ENCODE measurements at places on chromosomes 5 and 9. TPM values are rescaled to one million over a fixed set of nuclear protein-coding genes. Genes with fewer than 3 reads are reported as not detected.

- H3K4me1 ChIP-seq: no peaks in the 10 kb centered on the region
- H3K4me3 ChIP-seq: no peak overlapping the region
- peaks cover 6% of the 10 kb centered on the region for H3K36me3 ChIP-seq
- DNase-seq: peak; percentile 96
Measured at GRCh38 chr9:134413890-134414623, 87.8 kb downstream of the RXRA start.

DNA sequence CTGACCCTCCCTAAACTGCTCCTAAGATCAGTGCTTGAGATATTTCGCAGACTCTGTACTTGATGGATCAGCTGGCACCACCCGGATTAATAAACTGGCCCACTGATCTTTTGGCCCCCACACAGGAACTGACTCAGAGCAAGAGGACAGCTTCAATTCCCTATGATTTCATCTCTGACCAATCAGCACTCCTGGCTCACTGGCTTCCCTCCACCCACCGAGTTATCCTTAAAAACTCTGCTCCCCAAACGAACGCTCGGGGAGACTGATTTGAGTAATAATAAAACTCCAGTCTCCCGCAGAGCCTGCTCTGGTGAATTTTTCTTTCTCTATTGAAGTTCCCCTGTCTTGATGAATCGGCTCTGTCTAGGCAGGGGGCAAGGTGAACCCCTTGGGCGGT is 36.5 kb upstream of the CD180 start:
- no peak for DNase-seq
- H3K36me3 ChIP-seq: no peaks in the 10 kb centered on the region
- no peaks in the 10 kb centered on the region for H3K4me1 ChIP-seq
- H3K27ac ChIP-seq: peak overlapping the region; percentile 26
- no peaks in the 10 kb centered on the region for H3K27me3 ChIP-seq

DNA sequence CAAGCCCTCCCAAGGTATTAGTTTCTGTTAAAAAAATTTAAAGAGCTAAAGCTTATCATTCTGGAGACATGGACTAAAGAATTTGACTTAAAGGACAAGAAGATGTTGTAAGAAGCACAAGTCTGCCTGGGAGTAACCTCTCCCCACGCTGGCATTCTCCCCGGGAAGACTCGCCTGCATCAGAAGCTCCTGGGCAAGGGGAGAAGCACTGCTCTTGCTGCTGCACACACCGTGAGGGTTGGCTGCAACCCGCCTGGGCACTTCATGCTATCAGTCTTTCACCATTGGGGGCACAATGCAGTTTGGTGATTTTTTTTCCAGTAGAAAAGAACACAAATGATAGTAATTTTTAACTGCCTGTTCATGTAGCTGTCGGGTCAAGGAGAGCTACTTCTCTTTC is 192.5 kb upstream of the PANK3 start:
- H3K27ac ChIP-seq: no peak overlapping the region
- no peaks in the 10 kb centered on the region for H3K27me3 ChIP-seq
- H3K4me1 ChIP-seq: no peaks in the 10 kb centered on the region
- DNase-seq: no peak

DNA sequence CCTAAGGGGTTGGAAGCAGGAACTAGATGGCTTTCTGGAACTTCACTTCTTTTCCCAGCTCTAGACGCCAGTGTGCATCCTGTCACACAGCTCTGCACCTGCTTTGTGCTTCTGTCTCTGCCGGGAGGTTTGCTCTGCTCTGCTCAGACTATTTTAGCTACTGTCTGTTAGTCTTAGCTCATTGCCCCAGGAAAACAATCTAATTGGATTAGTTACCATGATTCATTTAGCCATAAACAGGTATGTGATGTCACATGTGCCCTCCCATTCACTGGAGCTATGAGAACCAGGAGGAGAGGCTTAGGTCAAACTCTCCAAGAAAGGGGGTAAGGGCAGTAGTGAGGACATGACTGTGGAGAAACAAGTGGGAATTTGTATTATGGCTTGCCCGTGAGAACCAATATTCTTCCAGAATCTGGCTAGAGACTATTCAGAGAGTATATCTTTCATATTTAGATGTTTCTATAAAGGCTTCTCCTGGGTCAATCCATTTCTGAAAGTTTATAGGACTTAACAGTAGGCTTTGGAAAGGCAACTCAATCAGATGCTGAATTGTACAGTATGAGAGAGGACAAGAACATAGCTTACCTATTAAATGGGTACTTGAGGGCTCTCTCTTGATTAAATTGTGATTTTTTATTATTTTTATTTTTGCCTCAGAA is 22.4 kb upstream of the NREP start:
- DNase-seq: no peak
- no peaks in the 10 kb centered on the region for H3K36me3 ChIP-seq
- no peak overlapping the region for H3K4me3 ChIP-seq
- H3K4me1 ChIP-seq: peaks cover 30% of the 10 kb centered on the region
- H3K27ac ChIP-seq: no peak overlapping the region
- H3K27me3 ChIP-seq: no peaks in the 10 kb centered on the region

GRCh38 chr5:115898656-115899055 is 56.9 kb downstream of the AP3S1 start:
- no peak for DNase-seq
- H3K4me3 ChIP-seq: no peak overlapping the region
- H3K4me1 ChIP-seq: no peaks in the 10 kb centered on the region
- H3K27me3 ChIP-seq: no peaks in the 10 kb centered on the region

The SPATA31D4 gene
- not detected for total RNA-seq

- peaks cover 3% of the 10 kb centered on the region for H3K36me3 ChIP-seq
- no peak overlapping the region for H3K4me3 ChIP-seq
- no peaks in the 10 kb centered on the region for H3K4me1 ChIP-seq
- H3K27ac ChIP-seq: no peak overlapping the region
- no peaks in the 10 kb centered on the region for H3K27me3 ChIP-seq
Measured at GRCh38 chr5:100584069-100584468, 48.9 kb downstream of the FAM174A start.

The PRR16 gene
- total RNA-seq: 5.8 TPM

DNA sequence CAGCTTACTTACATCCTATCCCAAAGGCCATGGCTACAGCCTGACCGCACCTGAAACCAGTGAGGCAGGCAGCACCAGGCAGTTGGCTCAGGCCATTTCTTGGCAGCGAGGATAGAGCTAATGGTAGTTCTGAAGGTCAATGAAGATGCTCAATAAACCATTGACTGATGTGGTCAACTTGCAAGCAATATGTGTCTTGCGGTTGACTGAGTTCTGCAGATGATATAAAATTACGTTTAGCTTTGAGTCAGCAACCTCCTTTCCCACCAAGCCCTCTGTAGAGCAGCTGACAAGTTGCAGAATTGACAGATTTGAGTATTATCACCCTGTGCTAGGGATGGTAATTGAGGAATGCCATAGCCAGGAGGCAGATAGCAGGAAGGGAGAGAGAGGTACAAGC is 189.0 kb upstream of the PUM3 start:
- H3K4me3 ChIP-seq: no peak overlapping the region
- no peaks in the 10 kb centered on the region for H3K27me3 ChIP-seq
- H3K36me3 ChIP-seq: no peaks in the 10 kb centered on the region
- H3K4me1 ChIP-seq: peaks cover 3% of the 10 kb centered on the region

DNA sequence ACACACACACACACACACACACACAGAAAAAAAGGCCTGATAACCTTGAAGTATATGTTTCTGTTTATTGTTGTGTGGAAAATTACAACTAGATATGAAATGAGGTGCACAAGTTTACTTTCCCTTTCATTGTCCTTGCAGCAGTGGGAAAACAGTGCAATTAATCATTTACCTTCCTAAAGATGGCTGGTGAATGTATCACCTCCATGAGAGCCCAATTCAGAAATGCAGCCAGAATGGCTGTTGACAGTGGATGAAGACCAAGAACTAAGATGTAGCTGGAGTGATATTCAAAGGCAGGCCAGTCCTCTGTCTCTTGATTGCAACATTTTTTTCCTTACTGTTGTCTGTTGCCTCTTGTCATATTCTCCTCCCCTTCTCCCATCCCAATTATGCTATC is 49.6 kb upstream of the EIF4EBP3 start:
- no peaks in the 10 kb centered on the region for H3K27me3 ChIP-seq
- H3K4me3 ChIP-seq: no peak overlapping the region
- peaks cover 41% of the 10 kb centered on the region for H3K36me3 ChIP-seq
- no peaks in the 10 kb centered on the region for H3K4me1 ChIP-seq
- DNase-seq: no peak
- no peak overlapping the region for H3K27ac ChIP-seq
